A549 treated with CpdA at 1 μM for 4 hours (cell line): ENCODE measurements at places on chromosomes 5 and 9. TPM values are rescaled to one million over a fixed set of nuclear protein-coding genes. Genes with fewer than 3 reads are reported as not detected.

The SLC25A2 gene
- not detected in 5 replicates for total RNA-seq

The GPR150 gene
- 0.07 to 0.15 TPM (median 0.08 TPM) in 4 of 5 replicates, not detected in the other for total RNA-seq

The GPBP1 gene
- total RNA-seq = 36.9 to 50.0 TPM (median 40.0 TPM) in 5 replicates

The CD72 gene
- total RNA-seq = 0.08 to 0.35 TPM (median 0.13 TPM) in 3 of 5 replicates, not detected in the others

The CFAP77 gene
- 0.08 to 0.28 TPM (median 0.10 TPM) in 3 of 5 replicates, not detected in the others for total RNA-seq

The PHF24 gene
- total RNA-seq = 0.06 to 0.26 TPM (median 0.16 TPM) in 5 replicates

The NOXA1 gene
- total RNA-seq = 1.0 to 1.5 TPM (median 1.5 TPM) in 5 replicates

The INSL6 gene
- total RNA-seq = not detected in 5 replicates

The IFNA2 gene
- not detected in 5 replicates for total RNA-seq

The HDAC3 gene
- total RNA-seq = 46.7 to 56.5 TPM (median 52.2 TPM) in 5 replicates
